ENCODE measurements at places on chromosomes 16 and 17.

- no peak for DNase-seq
These were observed 144.4 kb downstream of the CCT6B start for GRCh38 chr17:34816848-34817247.

GRCh38 chr16:54171626-54172537, 114.7 kb downstream of the IRX3 start:
- DNase-seq = no peak

GRCh38 chr16:50611332-50611934, 63.2 kb downstream of the NKD1 start:
- DNase-seq = peak; percentile 58

DNA sequence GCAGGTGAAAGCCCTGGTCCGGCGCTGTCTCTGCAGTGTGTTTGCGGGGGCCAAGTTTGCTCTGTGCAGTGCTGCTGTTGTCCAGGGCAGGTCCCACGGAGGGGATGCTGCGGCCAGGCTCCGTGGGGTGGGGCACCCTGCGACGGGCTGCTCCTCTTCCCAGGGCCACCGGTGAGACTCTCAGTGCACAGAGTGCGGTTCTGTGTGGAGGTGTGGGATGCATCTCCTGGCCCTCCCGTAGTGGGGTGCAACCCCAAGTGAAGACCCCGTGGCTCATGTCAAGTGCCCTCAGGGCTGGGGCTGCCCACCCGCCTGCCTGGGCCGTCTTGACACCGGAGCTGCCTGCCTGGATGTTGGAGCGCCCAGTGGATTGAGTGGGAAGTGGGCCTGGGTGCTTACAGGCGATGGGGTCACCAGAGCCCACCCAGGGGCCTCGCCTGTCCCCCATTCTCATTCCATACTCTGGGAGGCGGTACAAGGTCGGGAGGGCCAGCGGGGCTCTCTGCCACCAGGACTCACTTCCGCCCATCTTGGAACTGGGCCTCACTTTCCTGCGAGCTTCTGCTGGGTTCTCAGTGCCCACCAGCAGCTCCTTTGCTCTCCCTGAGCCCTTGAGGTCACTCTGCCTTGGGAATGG, 119.9 kb downstream of the BANP start:
- no peak for DNase-seq

- DNase-seq = no peak
These were observed 29.1 kb downstream of the DUSP14 start for GRCh38 chr17:37518826-37519225.

- DNase-seq = no peak
These were observed 2.3 kb upstream of the PAQR4 start for GRCh38 chr16:2966808-2967191.
